ENCODE measurements at places on chromosomes 16 and 17.

GRCh38 chr17:17499402-17500145, 3.4 kb upstream of the RASD1 start:
- DNase-seq = no peak

DNA sequence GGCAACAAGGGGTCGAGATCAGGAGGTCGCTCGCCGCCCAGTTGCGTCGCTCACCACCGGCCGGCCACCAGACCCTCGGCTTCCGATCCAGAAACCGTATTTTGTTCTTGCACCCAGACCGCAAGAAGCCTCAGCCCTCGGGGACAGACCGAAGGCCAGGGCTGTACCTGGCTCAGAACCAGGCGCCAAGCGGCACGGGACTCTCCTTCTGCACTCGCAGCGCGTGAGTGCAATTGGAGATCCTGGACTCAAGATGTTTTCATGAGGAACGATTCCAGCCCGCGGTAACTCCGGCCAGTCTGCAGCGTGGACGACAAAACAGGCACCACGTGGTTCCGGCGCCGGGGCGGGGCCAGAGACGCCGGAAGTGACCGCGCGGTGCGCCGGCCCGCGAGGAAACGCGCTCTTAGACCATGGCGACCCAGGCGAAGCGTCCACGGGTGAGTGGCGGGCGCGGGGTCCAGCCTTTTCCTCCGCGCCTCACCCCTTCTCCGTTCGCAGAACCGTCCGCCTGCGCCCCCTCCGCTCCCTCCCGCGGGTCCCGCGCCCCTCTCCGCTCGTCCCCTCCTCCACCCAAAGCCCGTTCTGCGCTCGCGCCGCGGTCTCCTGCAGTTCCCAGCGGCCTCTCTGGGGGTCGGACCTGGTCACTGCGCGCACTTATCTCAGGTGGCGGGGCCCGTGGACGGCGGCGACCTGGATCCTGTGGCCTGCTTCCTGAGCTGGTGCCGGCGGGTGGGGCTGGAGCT, at the start of gene SETD6:
Gene SETD6, plus strand, starts transcription at position 393 of the 746 bp plus-strand sequence. Its CDS starts 21 bp downstream, at position 414.
- peak; percentile 69 for DNase-seq

DNA sequence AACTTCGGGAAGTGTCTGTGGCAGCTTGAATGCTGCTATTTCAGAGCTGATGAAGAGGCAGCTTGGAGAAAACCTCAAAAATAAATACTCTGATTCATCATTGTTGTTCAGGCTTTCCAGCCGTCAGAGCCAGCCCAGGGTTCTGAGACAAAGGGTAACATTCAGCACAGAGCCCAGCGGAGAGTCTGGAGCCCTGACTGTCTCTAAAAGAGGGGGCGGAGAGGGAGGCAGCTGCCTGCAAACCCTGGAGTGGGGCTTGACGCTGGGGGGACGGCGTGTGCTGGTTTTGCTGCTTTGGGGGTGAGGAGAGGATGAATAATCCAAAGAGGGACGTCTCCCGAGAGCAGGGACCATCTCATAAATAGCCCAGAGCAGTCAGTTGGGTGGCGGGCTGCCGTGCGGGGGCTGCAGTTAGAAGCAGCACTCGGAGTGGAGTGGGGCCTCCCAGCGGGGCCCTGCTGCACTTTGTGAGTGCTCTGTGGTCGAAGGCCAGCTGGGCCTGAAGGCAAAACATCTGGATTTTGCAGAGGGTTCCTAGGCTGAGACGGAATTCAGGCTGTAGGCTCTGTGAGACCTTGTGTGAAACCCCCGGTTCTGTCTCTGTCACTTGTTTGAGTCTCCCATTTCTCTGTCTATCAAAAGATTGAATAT, 237.8 kb downstream of the PRKCA start:
- DNase-seq = no peak

DNA sequence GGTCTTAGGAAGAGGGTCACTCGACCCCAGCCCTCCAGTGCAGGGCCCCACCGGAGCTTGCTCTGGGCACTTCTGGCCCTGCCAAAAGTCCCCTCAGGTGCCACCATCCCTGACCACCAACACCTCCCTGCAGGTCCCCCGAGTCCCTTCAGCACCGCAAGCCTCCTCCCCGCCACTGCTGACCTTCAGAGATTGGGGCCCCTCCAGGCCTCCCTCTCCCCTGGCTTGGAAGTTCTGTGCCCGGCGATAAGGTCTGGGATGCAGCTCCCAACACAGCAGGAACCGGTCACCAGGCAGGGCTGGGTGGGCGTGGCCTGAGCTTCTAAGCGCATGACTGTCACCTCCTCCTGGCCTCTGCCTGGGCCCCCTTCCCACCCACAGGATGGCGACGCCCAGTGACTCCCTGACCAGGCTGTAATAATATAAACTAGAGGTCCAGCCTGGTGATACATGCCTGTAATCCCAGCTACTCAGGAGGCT, 11.2 kb downstream of the PIEZO1 start:
- no peak for DNase-seq

DNA sequence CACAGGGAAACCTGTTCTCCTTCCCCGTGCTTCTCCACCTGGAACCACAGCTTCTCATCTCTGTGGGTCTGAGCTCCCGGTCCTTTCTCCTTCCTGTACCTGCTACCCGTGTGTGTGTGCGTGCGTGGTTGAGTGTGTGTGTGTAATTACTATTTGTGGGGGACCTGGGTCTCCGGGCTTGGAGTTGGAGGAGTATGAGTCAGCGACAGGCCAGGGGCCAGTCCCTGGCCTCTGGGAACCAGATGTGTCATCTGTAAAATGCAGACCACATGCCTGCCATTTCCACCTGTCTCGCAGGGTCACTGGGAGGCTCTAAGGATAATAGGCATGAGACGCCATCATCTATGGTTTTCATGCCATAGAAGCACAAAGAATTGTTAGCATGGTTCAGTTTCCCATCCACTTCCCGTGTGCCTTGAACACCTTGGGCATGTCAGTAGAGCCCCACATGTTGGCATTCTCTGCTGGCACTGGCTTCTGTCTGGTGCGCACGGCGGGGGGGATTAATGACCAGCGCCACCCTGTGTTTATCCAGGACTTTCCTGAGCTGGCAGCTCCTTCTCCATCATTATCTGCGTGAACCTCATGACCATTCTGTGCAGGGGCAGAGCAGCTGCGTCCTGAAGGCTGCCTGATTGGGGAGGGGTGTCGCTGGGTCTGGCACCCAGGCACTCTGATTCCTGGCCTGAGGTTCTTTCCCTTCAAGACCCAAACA, 1.5 kb downstream of the ZNF205 start:
- no peak for DNase-seq

DNA sequence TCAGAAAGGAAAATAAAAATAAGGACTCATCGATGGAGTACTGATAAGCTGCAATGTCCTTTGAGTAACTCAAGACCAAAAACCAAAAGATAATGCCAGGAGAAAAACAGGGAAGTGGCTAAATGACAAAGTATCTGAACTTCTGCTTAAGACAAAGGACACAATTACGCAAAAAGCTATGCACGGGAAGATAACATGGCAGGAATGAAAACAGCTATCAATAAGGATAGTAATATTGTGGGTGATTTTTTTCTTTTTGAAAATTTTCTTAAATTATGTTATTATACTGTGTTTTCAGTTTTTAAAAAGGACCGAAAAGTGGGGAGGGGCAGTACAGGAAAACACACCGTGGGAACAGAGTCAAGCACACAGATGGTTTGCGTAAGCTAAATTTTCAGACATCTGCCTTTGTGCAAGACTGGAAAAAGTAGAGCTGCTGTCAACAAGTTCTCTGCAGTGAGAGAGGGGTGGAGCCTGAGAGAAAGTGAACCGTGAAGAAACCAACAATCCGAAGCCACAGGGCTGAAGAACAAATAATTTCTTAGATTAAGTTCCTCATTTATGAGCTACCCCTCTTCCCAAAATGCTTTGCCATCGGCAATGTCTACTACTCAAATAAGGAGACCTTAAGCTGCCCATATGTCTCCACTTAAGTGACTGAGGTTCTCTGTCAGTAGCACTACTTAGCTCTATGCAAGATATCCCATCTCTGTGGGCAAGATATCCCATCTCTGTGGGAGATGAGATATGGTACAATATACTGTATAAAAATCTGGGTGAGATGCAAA, 99.9 kb upstream of the CORO6 start:
- no peak for DNase-seq

DNA sequence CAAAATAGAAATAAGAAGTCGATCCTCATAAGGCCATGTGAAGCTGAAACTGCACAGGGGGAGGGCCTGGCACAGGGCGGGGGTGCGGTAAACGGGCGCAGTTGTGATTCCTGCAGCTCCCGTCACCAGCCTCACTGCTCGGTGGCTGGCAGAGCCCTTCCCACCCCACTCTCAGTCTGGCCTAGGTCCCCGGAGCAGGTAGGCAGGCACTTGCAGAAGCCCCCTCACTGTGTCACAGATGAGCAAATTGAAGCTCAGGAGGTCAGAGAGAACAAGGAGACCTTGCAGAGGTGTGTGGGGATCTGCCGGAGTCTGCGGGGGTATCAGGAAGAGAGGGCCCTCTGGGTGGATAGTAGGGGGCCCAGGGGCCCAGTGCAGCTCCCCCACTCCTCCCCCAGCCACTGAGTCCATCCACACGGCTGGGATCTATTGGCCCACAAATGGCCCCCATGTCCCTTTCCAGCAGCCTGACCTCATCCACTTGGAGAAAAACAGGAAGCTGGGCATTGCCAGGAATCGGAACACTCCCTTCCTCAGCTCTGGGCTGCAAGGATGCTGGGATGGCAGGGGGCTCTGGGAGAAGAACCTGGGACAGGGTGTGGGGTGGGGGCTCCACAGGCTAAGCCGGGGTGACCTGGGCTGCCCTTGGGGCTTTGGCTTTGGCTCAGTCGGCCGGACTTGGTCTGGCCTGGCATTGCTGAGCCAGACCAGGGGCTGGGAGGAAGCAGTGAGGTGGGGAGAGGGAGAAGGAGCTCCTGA, 21.4 kb upstream of the MAP3K14 start:
- no peak for DNase-seq

DNA sequence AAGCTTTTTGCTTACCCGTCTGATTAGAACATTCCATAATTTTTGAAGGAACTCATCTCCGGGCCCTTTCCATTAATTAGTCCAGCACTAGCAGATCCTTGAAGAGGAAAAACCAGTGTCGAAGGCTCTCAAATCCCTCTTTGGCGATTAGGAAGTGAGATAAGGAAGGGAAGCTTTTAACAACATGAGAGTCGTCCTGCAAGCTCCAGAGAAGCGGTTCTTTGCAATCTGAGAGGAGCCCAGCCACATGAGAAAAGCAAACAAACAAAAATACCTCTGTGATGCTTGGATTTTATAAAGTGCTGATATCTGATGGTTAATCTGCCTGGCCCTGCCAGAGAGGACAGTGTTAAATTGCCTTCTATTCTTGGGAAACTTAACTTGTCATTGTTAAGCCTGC, 339.8 kb upstream of the SALL1 start:
- no peak for DNase-seq

- no peak for DNase-seq
These were observed 870 bp upstream of the ITGA3 start for GRCh38 chr17:50055055-50055425.

DNA sequence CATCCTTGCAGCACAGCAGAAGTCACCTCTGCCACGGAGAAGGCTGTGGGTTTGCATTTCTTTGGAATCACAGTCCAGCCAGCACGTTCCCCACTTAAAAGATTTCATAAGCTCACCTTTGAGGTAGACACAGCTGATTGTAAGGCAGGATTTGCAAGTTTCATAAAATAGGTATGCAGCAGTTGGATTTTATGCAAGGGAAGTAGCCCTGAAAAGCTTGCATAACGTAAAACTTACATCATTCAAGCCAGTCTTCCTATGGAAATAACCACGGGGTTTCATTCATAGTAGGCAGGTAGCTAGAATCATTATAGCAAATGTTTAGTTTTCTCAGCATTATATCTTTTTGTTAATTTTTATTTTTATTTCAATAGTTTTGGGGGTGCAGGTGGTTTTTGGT, 49.8 kb upstream of the ARHGAP44 start:
- DNase-seq = no peak

DNA sequence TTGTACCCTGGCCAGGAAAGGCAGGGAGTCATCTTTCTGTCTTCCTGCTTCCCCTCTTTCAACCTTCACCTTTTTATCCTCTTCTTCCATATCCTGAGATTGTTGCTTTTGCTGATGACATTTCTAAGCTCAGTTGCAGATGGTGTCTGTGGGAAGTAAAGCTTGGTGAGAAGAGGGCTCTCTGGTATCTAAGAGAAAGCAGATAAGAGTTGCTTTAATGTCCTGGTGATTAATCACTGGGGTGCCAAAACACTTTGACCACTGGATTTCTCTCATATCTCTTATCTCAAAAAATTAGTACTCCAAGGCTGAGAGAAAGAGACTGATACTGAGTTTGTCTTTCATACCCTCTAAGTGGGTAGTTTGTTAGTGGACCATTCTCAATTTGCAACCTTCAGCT, 71.3 kb downstream of the NEUROD2 start:
- no peak for DNase-seq

DNA sequence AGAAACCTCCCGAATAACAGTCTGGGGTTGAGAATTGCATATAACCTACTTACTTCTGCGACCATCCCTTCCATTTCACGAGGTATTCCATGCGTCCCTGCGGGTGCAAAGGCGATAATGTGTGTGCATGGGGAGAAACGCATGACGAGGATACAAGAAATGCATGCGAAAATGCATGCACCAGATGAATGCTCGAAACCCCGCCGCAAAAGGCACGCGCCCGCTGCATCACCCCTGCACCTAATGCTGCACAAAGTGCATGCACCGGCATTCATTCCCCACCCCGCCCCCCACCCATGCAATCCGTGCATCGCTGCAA, 474 bp downstream of the CBX8 start:
- DNase-seq = no peak

DNA sequence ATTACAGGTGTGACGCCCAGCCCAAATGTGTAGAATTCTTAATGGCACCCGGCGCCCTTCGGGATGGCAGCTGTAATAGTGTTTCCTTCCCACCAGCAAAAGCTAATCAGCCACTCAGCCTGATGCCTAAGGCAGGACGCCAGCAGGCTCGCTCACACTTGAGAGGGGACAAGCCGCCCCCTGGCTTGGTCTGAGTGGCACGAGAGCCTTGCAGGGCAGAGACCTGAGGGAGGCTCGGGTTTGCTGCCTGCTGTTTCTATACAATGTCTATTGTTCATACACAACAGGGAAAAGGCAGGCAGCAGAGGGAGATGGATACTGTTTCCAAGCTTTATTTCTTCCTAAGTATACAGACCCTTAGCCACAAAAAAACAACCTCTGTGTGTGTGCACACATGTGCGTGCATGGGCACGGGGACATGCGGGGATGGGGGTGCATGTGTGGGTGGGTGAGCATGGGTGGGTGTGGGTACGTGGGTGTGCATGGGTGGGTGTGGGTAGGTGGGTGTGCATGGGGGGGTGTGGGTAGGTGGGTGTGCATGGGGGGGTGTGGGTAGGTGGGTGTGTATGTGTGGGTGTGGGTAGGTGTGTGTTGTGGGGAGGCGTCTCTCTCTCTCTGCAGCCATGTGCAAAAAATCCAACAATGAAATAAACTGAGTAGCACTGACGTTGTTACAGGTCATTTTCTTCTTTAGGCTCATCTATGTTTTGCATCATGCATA, 10.0 kb downstream of the SLC38A8 start:
- DNase-seq = no peak

DNA sequence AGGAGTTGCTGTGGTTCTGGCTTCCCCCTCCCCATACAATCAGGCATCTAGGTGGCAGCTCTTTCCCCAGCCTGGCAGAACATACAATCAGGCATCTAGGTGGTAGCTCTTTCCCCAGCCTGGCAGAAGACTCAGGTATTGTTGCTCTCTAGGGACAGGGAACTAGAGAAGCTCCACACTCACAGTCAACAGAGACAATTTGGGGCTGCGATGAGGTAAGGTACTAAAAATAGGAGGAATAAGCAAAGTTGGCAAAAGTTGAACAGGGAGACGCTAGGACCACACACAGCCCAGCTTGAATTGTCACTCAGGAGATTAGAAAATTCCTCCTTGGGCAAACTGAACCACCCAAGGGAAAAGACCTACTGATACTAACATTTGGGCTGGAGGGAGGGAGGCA, 315.5 kb upstream of the CDH5 start:
- DNase-seq = no peak

Data from left renal cortex interstitium (tissue), 4 donors.